Tibial artery (tissue), 4 donors: ENCODE measurements at places on chromosomes 1 and 21.

DNA sequence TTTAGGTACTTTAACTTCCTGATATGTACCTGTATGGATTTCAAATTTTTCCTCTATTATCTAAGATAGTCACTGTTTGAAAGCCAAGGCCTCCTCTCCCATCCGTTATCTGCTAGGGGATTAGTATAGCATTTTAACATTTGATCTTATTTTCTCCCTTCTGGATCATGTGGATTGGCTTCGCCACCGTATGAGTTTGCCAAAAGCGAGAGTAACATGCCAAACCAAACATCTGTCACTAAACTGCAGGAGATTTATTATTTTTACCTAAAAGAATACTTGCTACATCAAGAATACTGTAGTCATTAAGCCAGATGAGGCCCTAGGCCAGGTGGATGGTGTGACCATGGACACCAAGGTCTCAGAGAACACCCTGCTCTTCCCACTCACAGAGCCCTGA, 28.5 kb upstream of the EEIG2 start:
- DNase-seq: no peak

DNA sequence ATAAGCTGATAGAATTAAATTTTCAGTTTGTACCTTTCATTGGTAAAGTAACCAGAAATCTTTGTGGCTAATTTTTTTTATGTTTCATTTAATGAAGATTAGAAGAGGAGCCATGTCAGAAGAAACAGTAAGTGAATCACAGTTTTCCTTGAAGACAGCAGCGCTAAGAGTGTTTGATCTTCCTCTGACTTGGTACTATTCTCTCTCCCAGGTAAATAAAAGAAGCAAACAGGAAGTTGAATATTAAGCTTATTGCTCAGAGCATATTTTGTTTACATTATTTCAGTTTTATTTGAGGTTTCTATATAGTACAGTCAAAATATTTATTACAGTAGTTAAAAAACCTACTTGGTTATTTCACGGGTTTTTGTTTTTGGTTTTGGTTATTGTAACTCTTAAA, 3.7 kb downstream of the MIGA1 start:
- no peak for DNase-seq

DNA sequence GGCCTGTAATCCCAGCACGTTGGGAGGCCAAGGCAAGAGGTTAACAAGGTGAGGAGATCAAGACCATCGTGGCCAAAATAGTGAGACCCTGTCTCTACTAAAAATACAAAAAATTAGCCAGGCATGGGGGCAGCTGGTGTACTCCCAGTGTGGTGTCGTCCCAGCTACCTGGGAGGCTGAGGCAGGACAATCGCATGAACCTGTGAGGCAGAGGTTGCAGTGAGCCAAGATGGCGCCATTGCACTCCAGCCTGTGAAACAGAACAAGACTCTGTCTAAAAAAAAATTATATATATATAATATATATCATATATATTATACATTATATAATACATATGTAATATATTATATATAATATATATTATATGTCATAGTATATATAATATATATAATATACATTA, 249.2 kb upstream of the TPTE start:
- DNase-seq: peak; percentile 9

DNA sequence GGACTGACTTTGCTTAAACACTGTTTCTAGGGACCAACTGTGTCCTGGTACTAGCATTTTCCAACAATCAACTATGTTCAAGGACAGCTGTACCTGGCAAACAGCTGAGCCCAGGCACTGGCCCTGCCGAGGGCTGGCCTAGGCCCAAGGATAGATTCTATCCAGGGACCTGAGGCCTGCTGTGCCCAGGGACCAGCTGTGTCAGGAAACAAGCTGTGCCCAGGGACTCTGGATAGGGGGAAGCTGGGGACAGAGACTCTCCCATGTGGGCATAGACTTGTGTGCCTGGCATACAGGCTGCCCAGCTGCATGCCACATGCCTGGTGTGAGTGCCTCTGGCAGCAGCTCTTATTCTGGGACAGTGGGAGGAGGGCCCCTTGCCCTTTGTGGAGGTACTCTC, 38.1 kb upstream of the POU3F1 start:
- DNase-seq: no peak

DNA sequence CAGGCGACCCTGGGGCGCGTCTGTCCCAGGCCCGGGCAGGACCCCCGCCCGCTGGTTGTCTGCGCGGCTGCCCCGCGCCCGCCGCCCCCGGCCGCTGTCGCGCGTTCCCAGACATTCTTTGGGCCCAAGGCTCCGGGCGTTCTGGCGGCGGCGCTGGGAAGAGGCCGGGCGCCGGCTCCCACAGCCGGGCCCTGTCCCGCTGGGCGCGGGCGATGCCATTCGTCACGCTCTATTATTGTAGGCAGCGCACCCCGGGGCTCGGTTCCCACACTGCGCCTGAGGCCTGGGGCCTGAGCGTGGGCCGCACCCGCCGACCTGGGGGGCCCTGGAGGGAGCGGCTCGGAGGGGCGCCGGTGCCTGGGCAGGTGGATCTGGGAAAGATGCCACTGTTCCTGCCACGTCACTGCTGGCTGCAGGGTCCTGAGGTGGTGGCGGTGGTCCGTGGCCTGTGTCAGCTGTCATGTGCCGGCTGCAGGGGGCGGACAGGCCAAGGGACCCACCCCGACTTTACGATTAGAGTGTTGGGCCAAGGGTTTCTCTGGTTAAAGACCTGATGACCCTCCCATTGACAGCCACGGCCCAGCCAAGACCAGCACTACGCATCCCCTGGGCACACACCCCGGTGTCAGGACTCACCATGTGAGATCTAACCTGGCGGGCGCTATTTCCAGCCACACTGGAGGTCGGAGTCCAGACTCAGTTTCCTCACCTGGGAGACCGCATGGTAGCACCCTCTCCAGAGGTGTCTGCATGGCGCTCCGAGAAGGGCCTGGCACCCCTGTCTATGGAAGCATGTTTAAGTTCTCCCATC, 55.1 kb upstream of the ADARB1 start:
- DNase-seq: peak; percentile 93

- DNase-seq: no peak
Observed at GRCh38 chr1:201060586-201060985, 37.1 kb upstream of the KIF21B start.

- no peak for DNase-seq
Observed at GRCh38 chr1:234361102-234361603, 12.1 kb upstream of the COA6 start.

- no peak for DNase-seq
Observed at GRCh38 chr1:70778934-70779333, 268.7 kb downstream of the PTGER3 start.

DNA sequence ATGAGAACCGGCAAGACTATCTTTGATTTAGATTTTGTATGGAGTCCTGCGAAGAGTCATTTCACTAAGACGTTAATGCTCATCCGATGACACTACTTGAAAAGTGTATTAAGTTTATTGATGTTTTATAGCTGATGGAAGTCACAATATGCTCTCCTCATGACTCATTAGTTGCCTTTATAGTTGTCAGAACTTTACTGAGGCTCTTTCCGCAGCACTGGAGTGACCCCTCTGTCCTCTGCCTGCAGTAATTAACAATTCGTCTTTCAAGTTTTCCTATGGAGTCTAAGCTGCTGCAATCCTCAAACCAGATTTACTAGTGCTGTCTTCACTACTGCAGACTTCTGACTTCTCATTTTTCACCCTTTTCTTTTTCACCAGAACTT, 853 bp downstream of the USP16 start:
- no peak for DNase-seq

- DNase-seq: no peak
Observed at GRCh38 chr1:231930257-231930947, 303.8 kb downstream of the DISC1 start.

- DNase-seq: no peak
Observed at GRCh38 chr1:208002672-208003071, 91.7 kb upstream of the CD34 start.

DNA sequence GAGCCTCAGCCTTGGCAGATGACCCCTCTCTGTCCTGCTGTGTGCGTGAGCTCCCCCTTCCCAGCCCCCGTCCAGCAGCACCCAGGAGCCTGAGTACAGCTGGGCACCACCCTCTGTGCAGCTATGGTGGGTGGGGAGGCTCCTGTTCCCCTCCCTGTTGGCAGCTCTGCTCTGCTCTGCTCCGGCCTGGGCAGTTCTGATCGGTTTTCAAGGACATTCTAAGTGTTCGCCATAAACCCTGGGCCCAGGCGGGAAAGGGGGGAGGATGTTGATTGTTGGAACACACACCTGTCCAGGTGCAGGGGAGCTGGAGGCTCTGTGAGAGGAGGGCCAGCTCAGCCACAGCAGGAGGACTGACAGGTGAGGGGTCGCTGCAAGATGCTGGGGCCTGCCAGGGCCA, at the start of gene CLCNKB:
CLCNKB (plus strand) TSS at position 262 of the 400 bp plus-strand sequence. CDS start 711 bp downstream, outside the sequence.
- DNase-seq: no peak

GRCh38 chr1:15820478-15820877, 13.0 kb upstream of the UQCRHL start:
- DNase-seq: no peak

GRCh38 chr1:70546726-70547125, 135.7 kb downstream of the CTH start:
- DNase-seq: no peak

- DNase-seq: no peak
Observed at GRCh38 chr1:65813956-65814355, 21.3 kb downstream of the PDE4B start.

DNA sequence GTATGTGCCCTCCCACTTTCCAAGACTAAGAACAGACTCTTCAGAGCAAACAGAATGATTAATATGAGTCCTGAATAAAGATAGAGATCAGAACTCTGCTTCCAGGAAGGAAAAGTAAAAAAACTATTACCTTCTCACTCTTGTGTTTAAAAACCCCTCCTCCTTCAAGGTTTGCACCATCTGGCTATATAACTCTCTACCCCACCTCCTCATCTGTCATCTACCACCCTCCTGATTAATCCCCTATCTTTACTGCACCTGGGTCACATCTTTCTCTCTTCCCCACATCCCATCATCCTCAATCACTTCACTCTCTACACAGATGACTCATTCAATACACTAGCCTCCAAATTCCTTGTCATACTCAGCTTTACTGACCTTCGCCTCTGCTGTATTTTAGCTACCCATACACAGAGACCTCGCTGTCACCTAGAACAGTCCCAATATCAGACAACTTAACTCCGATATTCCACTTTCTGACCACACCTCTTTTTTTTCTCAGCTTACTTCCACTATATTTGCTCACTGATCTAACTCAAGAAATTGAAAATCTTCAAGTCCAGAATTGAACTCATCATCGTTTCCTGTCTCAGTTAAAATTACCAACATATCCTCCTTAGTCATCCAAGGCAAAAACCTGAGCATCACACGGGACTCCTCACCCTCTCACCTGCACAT, 3.7 kb downstream of the SCMH1 start:
- DNase-seq: no peak

DNA sequence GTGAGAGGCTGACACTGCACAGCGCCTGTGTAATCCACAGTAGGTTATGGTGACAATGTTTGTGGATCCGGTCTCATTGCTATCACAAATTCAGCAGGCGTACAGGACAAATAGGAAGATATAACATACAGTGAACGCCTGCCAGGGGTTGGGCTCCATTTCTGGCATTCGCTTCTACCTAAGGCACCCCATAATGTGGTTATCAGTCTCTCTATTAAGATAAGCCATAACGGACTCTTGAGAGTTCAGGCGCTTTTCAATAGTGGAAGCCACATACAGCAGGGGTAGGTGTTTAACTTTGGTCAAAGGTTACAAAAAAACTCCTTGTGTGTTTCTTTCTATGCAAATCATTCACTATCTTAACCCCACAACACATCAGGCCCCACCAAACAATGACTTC, 72.8 kb downstream of the SIPA1L2 start:
- DNase-seq: no peak

- DNase-seq: no peak
Observed at GRCh38 chr1:5505944-5506343, 486.3 kb downstream of the NPHP4 start.

DNA sequence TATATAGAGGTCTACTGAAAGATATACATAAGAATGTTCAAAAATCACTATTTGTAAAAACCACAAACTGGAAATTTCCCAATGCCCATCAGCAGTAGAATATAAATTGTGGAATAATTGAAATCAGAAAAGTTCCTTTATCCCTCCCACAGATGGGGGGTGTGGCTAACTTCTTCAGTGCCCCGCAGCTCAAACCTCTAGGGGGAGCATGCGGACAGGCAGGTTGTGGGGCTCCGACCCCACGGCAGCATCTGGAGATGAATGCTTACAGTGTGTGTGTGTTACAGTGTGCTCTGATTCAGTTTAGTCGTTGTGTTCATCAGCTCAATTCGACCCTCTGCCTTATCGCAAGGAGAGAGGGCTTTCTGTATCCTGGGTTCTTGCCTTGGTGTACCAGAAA, 262.1 kb upstream of the LRRC7 start:
- no peak for DNase-seq

DNA sequence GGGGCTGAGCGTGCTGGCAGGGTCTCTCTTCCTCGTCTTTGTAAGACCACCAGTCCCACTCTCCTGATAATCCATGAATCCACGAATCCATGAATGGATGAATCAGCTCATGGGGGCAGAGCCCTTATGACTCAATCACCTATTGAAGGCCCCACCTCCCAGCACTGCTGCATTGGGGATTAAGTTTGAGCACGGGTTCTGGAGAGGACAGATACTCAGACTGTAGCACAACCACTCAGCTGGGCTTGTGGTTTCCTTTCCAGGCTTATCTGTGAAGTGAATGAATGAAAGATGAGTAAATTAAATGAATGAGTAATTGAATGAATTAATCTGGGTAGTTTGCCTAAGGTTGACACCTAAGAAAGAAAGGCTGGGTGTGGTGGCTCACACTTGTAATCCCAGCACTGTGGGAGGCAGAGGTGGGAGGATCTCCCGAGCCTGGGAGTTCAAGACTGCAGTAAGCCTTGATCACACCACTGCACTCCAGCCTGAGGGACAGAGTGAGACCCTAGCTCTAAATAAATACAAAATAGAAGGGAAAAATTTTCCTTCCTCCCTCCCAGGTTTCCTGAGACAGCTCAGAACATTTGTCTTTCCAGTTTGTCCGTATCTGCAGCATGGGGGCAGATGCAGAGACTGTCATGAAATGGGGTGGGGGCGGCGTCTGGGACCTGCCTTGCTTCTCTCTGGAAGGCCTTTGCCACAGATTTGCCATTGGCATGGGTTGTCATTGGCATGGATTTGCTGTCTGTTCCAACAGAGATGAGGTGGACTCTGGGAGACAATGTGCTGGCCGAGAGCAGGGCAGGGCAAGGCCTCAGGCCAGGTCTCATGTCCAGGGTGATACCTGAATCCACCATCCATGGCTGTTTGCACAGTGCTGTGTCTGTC, 187.7 kb upstream of the C1orf174 start:
- no peak for DNase-seq
